H1 (cell line): ENCODE measurements at places on chromosomes 3 and 15. TPM values are rescaled to one million over a fixed set of nuclear protein-coding genes. Genes with fewer than 3 reads are reported as not detected.

Gene FBLN2
- total RNA-seq: 15.5 and 17.4 TPM in 2 replicates

Gene GRM7
- 0.24 TPM in 1 of 2 replicates, not detected in the other for total RNA-seq

Gene BTLA
- total RNA-seq: not detected in 2 replicates

Gene GOLGA6A
- total RNA-seq: 0.80 and 3.3 TPM in 2 replicates

Gene RNU6-1
- not detected in 2 replicates for total RNA-seq

Gene GOLGA8J
- total RNA-seq: not detected in 2 replicates

Gene ACKR2
- 0.09 and 0.17 TPM in 2 replicates for total RNA-seq

Gene SPATA16
- total RNA-seq: 2.7 and 2.8 TPM in 2 replicates

Gene CILP
- total RNA-seq: not detected in 2 replicates

DNA sequence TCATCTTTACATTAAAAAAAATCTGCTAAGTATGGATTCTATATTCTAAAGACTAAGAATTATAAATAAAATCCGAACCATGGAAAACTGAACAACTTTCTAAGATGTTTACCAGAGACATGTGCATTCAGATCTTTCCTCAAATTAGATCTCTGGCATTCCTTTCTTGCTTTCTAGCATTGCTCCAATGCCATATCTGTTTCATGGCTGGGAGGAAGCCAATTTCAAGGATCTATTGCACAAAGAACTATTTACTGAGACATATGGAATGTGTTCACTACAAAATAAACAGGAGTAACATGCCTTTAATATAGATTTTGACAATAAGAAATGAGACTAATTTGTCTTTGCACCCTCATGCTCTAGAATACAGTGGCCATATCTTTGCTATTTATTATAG, 45.1 kb upstream of the NANOGP8 start:
- DNase-seq: no peak

DNA sequence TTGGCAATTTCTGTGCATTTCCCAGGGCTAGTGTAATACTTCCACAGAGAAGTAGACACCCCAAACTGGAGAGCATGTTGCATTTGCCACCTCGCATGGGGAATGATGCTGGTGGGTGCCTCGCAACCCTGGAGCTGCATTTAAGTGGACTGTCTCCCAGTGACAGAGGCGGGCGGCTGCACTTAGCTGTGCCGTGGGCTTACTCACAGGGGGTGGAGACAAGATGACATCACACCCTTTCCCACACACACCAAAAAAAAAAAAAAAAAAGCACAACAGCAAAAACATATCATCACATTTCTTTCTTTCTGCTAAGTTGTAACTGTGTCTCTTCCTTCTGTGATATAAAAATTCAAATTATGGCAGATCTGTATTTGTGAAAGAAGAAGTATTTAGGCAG, at the start of gene ABI3BP:
Gene ABI3BP (minus strand): TSS at position 113 of the 400 bp plus-strand sequence. CDS start 37 bp downstream, at position 76.
- no peak for DNase-seq

DNA sequence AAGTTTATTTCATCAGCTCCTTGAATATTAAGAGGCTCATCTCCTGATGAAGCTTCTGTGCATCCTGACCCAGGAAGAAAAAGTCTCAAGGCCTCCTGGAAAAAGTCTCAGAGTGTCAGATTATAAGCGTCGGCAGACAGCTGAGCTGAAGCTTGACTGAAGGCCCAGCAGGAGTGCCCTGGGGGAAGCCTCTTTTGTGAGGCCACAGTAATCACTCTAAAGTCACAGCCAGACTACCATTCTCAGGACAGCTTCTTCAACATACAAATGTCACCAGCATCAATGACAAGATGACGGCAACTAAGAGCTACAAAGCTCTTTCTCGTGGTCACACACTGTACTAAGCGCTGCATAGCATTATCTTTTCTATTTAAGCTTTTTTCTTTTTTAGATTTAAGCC, 72.7 kb upstream of the LRRN1 start:
- no peak for DNase-seq

DNA sequence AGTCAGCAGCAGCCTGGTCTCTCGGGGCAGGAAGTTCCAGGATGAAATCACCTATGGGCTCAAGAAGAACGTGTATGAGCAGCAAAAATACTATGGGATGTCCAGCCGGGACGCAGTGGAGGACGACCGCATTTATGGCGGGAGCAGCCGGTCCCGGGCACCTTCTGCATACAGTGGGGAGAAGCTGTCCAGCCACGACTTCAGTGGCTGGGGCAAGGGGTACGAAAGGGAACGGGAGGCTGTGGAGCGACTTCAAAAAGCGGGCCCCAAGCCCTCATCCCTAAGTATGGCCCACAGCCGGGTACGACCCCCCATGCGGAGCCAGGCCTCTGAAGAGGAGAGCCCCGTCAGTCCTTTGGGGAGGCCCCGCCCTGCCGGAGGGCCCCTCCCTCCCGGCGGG, 12.1 kb upstream of the APEH start:
- DNase-seq: no peak

GRCh38 chr3:111311709-111312235, 230.2 kb upstream of the CD96 start:
- no peak for DNase-seq

- DNase-seq: no peak
These were observed 38.8 kb downstream of the SPG21 start for GRCh38 chr15:64950888-64951287.

DNA sequence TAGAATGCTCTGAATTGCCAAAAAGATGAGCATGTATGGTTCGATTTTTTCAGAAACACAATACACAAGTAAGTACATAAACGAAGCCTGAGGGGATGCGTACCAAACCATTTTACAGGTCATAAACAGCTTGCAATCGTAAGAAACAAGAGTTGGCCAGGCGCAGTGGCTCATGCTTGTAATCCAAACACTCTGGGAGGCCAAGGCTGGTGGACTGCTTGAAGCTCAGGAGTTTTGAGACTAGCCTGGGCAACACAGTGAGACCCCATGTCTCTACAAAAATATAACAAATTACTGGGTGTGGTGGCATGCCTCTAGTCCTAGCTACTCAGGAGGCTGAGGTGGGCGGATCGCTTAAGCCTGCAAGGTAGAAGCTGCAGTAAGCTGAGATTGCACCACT, 13.4 kb downstream of the TRA2B start:
- no peak for DNase-seq

DNA sequence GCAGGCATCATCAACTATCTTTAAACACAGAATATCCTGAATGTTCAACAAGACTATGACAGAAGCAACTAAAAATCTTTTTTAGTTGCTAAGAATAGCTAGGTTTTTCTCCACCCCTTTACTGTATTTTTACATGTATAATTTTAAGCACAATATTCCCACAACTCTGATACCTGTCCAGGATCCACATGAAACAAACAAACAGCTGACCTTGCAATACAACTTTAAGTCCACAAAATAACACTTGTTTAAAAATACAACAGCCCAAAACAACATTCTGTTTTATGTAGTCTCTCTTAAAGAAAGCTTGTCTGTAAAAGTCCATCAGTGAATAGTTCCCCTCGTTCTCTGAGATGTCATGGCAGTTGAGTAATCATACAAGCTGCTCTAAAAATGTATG, 41.1 kb downstream of the IFT57 start:
- no peak for DNase-seq

DNA sequence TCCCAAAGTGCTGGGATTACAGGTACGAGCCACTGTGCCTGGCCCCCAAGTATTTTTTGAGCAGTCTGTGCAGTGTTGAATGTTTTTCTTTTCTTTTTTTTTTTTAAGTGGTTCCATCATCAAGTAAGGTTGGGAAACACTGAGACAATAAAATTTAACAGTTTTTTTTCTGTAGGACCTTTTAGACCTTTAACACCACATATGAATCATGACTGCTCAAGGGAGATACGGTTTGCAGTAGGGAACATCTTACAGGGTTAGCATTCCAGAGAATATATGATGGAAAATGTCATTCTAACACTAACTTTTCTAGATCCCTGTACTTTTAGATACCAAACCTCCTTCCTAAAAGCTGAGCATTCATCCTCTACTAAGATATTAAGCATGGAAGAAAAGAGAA, 41.7 kb downstream of the SNX4 start:
- DNase-seq: no peak

GRCh38 chr15:73021139-73021621, 31.1 kb upstream of the NEO1 start:
- peak; percentile 13 for DNase-seq

GRCh38 chr3:193560091-193560490, 5.4 kb upstream of the ATP13A4 start:
- no peak for DNase-seq

- DNase-seq: no peak
These were observed 5.9 kb downstream of the SCN5A start for GRCh38 chr3:38643592-38643991.

- peak; percentile 53 for DNase-seq
These were observed 29.6 kb upstream of the MGLL start for GRCh38 chr3:127851899-127852298.

DNA sequence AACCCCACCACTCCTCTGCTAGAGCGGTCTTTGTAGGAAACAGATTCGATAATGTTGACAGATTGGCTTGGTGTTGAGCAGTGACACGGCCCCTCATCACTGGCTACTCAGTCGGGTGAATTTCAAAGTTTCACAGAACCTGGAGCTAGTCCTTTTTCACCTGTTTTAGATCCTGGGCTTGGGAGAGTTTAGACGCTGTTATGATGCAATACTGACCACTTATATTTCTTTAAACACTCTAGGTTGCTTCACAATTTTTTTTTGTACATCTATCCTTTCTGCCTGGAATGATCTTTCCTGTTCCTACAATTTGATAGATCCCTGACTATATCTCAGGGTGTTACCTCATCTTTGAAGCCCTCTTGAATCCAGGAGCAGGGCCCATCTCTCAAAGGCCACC, 97.1 kb upstream of the ATP10A start:
- DNase-seq: no peak

DNA sequence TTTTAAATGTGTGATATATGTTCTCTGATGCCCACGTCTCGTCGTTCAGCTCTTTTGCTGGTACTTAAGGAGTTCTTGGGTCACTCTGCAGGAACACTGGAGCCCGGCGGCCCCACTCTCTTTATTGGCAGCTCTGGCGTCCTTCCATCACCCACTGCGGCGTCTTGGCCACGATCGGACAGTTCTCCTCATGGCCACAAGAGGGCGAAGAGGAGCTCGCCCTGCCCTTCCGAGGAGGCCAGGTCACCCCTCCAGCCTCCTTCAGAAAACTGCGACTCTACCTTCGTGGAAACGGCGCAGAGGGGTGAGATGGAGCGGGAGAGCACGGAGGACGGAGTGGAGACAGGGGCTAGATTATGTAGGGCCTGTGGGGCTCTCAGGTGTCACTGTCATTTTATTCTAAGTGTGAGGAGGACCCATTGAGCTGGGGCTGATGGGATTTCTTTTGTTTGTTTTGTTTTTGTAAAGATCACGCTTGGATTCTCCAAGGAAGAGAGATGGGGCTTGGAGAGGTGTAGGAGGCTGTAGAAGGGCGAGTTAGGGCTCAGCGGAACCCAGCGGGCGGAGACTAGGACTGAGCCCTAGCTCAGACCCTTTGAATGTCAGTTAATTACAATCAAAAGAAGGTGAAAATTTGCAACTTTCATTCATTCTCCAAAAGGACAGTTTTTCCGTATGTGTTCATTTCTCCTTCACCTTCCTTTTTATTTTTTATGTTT, 28.0 kb upstream of the GABRA5 start:
- DNase-seq: peak; percentile 36

GRCh38 chr3:23657647-23658046, 148.1 kb upstream of the UBE2E1 start:
- no peak for DNase-seq
